LHCN-M2 (cell line): ENCODE measurements at places on chromosomes 2 and 18.

- DNase-seq: no peak
Observed at GRCh38 chr2:74578408-74578807, 23.9 kb downstream of the DOK1 start.

- DNase-seq: peak; percentile 74
Observed at GRCh38 chr18:12271376-12272235, 17.4 kb downstream of the CIDEA start.

DNA sequence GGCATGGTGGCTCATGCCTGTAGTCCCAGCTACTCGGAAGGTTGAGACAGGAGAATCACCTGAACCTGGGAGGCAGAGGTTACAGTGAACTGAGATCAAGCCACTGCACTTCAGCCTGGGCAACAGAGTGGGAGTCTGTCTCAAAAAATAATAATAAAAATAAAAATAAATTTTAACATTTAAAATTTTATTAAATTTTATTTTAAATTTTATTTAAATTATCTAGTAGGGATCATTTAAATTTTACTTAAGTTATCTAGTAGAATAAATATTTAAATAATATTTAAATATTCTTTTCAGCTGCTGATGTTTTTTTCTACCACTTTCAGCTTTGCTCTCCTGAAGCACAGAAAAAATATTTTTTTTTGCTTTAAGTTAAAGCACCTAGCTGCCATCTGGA lies 10.4 kb downstream of the COBLL1 start:
- DNase-seq: no peak

DNA sequence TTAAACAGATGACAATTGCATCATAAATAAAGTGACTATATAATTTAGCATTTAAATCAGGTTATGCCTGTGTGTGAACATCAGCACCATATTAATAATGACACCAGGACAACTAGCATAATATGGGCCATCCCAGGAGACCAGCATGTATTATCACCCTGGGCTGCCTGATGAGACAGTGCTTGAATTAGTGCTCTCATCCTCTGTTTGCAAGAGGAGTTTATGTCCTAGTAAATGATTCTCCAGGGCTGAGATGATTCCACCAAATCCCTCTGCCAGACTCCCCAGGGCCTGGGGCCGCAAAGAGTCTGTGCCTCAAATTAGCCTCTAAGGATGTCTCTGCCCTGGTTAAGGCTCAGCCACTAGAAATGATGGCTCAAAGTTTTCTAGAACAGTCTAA lies 97.7 kb downstream of the SGPP2 start:
- DNase-seq: no peak

GRCh38 chr2:18991177-18992168 lies 366.9 kb downstream of the OSR1 start:
- DNase-seq: peak; percentile 86

- DNase-seq: no peak
Observed at GRCh38 chr18:13453714-13454113, 235.2 kb downstream of the LDLRAD4 start.

DNA sequence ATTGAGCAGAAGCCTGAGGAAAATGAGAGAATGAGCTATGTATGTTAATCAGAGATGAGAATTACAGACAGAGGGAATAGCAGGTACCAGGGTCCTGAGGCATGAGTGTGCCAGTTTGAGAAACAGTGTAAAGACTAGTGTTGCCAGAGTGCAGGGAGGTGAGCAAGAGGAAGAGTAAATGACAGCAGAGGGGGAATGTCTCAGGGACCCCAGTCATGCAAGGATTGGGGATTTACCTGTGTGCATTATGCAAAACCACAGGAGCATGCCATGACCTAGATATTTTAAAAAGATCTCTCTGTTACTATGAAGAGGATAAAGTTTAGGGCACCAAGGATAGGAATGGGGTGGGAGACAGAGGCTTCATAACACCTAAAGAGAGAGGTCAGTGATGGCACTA lies 72.1 kb downstream of the TTC32 start:
- no peak for DNase-seq

- no peak for DNase-seq
Observed at GRCh38 chr2:211390536-211391188, 834.3 kb downstream of the CPS1 start.

- peak; percentile 89 for DNase-seq
Observed at GRCh38 chr2:179592167-179592936, 269.1 kb downstream of the ZNF385B start.

DNA sequence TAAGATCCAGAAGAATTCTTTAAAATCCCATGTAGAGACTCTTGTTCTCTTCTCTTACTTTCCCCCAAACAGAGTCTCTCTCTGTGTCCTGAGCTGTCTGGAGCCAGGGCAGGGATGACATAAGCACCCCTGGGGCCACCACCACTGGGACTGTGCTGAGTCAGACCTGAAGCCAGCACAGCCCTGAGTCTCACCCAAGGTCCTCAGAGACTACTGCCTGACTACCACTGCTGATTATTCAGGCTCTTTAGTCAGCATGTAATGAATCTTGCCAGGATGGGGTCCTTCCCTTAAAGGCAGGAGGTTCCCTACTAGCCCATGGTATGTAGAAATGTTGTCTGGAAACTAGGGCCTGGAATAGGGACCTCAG lies 34.9 kb upstream of the DYNC1I2 start:
- DNase-seq: peak; percentile 54

DNA sequence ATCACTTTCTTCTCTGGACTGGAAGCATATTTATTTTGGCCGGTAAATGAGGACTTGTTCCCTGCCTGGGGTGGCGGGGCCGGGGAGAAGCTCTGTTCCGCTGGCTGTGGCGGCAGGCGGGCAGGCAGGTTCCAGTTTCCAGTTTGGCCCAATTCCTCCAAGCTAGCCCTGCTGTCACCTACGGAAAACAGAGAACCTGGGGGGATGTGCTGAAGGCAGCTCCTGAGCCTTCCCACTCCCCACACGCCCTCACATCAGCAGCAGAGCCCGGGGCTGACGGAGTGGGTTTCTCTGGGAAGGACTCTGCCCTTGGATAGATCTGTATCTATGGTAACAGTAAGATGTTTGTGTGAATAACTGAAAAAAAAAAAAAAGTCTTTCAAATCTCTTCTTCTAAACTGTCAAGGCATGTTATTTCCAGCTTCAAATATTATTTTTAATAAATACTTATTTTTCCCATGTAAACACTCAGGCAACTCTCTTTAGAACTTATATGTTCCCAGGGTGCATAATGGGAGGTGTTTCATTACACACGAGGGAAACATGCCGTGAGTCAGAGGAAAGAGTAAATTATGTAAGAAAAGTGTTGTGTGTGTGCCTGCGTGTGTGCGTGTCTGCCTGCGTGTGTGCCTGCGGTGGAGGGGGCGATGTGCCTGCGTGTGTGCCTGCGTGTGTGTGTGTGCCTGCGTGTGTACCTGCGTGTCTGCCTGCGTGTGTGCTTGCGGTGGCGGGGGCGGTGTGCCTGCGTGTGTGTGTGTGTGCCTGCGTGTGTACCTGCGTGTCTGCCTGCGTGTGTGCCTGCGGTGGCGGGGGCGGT lies 116.1 kb upstream of the ZNF516 start:
- DNase-seq: peak; percentile 4

- peak; percentile 67 for DNase-seq
Observed at GRCh38 chr2:47344890-47345589, 57.9 kb upstream of the MSH2 start.

- DNase-seq: peak; percentile 1
Observed at GRCh38 chr2:236309669-236310029, 45.4 kb upstream of the ASB18 start.

DNA sequence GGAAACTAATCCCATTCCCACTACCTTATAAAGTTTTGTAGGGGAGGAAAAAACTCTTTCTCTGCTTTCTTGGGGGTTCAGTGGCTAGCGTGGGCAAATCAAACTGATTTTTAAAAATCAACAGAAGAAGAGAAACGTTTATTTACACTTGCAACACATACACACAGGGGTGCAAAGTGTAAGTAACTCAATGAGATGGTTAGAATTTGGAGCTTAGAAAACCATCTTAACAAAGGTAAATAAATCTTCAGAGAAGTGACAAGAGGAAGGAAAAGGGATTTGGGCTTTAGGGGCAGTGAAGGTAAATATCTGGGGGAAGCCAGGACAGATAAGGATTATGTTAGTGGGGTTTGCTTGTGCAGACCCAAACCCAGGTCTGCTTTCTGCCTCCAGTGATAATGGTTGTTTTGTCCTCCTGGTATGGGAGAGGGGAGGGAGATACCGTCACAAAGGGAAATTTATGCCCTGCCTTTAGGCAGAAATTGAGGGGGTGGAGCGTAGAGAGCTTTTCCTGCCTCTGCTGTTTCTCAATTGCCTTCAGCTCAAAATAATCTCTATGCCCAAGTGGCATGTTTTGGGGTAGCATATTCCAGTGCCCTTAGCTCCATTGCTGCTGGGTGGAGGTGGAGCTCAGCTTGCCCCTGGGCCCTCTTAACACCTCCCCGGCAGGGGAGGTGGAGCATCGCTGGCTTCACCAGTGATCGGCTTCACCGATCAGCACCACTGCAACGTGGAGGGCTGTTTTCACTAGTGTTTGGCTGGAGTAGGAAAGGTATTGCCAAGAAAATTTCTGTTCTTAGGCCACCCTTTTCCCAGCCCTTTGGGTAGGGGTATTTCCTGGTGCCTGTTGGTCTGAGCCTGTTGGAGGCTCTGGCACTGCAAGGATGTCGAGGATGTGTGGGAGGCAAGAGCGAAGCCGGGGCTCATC lies 92.2 kb downstream of the TEX51 start:
- no peak for DNase-seq

- DNase-seq: peak; percentile 62
Observed at GRCh38 chr2:15506229-15506819, 54.8 kb downstream of the NBAS start.

DNA sequence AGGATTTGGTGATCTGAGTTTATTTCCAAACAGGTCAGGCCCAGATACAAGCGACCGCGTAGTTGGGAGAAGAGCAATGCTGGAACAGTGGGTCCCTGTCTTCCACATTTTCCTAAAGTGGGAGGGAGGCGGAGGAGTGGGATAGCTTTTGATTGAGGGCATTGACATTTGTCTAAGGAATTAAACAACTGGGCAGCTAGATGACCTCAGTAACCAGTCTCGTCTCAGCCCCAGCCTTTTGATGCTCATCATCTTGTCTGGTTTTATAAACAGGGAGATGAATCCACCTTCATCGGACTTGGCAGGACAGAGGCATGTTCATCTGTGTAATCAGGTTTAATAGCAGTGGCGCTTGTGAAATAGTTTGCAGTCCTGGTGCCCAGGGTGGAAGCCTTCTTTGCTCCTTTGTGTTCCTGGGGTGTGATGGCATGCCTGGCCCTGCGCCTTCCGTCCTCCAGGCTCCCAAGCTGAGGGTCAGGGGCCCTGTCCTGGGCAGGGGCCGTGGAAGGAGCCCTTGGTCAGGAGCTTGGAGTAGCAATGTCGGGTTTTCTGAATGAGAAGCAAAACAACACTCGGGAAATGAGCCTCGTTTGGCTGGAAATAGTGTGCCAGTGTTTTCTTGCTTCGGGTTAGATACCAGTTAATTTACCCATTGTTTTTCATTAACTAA lies 193.8 kb downstream of the FAM210A start:
- DNase-seq: no peak

GRCh38 chr2:150591496-150592285 lies 104.2 kb upstream of the RND3 start:
- DNase-seq: peak; percentile 65

DNA sequence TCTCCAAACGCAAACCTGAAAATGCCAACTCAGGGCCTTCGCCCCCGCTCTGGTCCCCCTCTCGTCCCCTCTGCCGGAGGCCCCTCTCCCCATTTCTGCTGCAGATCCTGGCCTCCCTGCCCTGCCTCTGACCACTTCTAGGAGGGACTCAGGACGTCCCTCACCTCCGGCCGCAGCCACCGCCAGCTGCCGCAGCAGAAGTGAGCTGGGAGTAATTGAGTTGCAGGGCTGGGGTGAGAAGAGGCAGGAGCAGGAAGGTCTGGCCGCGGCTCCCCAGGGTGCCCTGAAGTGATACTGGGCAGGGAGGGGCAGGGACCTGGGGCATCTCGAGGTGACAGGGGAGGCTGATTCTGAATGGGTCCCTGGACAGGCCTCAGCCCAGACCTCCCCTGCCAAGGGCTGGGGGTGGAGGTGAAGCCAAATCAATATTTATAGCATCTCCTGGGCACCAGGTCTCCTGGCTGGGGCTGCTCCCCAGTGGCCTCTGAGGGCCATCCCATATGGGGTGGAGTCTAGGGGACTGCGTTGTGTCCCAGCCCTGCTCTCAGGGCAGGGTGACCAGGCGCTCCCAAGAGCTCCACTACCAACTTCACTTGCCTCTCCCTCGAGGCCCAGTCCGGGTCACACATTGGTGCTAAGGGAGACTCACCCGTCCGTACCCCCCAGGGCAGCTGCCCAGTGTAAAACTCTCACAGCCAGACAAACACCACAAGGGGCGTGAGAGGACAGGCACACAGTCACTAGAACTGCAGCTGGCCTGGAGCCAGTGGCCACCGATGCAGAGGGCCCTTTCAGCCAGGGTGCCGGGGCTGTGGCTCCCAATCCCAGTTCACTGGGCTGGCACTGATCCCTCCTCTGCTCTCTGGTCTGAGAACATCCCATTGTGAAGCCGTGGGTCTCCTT lies 33.0 kb downstream of the KCNIP3 start:
- no peak for DNase-seq

DNA sequence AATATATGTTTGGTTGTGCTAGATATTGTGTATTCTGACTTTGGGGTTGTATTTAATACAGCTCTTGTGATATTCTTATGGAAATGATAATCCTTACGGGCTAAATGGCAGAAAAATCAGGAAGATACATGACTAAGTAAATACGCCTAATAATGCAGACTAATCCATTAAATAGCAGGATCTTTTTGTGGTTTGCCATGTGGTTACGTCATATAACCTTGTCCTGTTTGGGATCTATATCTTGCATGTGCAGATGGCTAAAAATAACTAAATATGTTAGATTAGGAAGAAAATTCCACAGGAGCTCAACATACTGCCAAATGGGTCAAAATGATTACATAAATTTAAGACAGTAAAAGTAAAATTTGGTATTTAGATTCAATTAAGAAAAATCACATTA lies 83.0 kb downstream of the NEB start:
- no peak for DNase-seq

- no peak for DNase-seq
Observed at GRCh38 chr2:95305380-95306061, 8.4 kb downstream of the KCNIP3 start.

- DNase-seq: no peak
Observed at GRCh38 chr2:232540441-232541041, 1.0 kb downstream of the CHRNG start.

DNA sequence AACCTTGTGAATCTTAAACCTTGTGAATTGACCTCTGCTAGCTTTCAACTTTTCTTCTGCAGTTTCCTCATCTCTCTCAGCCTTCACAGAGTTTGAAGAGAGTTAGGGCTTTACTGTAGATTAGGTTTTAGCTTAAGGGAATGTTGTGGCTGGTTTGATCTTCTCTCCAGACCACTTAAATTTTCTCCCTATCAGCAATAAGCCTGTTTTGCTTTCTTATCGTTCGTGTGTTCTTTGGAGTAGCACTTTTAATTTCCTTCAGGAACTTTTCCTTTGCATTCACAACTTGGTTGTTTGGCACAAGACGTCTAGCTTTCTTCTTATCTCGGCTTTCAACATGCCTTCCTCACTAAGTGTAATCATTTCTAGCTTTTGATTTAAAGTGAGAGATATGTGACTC lies 2.8 kb upstream of the CDCA7 start:
- DNase-seq: no peak

- no peak for DNase-seq
Observed at GRCh38 chr2:44320832-44321231, 40.5 kb downstream of the PREPL start.

- no peak for DNase-seq
Observed at GRCh38 chr18:37611614-37612279, 46.1 kb upstream of the CELF4 start.
